Epithelial cell of esophagus (primary cell): ENCODE measurements at places on chromosomes 6 and 20.

DNA sequence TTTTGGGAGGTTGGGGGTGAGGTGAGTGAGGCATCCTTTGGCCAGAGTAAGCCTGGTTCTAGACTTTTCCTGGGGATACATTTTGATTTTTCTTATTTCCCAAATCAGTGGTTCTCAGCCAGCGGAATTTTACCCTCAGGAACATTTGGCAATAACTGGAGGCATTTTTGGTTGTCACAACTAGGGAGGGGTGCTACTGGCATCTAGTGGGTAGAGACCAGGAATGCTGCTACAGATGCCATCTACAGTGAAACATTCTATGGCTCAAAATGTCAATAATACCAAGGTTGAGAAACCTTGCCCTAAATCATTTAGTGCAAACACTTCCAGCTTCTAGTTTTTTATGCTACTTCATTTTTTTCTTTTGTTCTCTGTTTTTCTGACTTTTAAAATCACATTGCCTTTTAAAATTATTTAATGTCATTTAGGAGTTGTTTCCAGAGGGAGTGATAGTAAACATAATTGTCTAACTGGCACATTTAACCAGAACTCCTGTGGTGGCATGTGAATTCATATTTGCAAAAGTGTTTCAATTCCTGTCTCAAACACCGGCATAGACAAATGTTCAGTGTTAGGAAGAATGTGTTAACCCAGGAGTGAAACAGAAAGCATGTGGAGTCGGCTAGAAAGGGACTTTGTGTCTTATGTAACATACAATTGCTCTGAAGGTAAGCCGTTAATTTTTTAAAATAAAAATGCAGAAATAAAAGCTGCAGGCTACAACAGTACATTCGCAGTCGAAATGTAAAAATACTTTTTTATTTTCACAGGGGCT lies 59.0 kb downstream of the QRSL1 start:
- peak; percentile 6 for DNase-seq

DNA sequence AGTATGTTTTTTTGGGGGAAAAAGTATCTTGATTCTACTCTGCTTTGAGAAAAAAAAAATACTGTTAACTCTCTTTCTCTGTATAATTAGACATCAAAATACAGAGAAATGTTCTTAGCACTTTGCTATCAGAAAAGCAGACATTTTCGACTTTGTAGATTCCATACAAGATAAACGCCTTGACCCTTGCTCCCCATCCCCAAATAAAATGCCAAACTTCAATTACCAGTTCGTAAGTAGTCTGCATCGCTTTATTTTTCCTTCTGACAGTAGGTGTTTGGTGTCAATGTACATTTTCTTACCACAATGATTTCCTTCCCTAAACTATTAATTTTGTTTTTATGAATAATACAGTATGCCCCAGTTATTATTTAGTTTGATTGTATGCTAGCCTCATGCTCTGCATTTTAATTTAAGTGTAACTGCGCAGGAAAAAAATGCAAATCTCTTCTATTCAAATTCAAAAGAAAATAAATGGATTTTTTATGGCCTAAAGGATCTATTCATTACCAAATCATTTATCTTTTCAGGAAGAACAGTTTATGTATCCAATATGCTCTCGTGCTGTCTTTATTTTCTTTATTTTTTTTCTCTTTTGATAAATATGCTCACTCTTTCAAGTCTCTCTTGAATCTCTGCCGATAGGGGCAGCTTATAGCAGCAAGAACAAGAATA lies 84.8 kb upstream of the ZNF217 start:
- no peak for DNase-seq

GRCh38 chr6:154241581-154241980 lies 115.0 kb downstream of the IPCEF1 start:
- DNase-seq: no peak

- DNase-seq: peak; percentile 81
Observed at GRCh38 chr6:63904650-63905248, 269.1 kb downstream of the PHF3 start.

- DNase-seq: no peak
Observed at GRCh38 chr6:82204020-82204419, 43.5 kb downstream of the IBTK start.

- no peak for DNase-seq
Observed at GRCh38 chr6:20340068-20340848, 61.4 kb upstream of the E2F3 start.

DNA sequence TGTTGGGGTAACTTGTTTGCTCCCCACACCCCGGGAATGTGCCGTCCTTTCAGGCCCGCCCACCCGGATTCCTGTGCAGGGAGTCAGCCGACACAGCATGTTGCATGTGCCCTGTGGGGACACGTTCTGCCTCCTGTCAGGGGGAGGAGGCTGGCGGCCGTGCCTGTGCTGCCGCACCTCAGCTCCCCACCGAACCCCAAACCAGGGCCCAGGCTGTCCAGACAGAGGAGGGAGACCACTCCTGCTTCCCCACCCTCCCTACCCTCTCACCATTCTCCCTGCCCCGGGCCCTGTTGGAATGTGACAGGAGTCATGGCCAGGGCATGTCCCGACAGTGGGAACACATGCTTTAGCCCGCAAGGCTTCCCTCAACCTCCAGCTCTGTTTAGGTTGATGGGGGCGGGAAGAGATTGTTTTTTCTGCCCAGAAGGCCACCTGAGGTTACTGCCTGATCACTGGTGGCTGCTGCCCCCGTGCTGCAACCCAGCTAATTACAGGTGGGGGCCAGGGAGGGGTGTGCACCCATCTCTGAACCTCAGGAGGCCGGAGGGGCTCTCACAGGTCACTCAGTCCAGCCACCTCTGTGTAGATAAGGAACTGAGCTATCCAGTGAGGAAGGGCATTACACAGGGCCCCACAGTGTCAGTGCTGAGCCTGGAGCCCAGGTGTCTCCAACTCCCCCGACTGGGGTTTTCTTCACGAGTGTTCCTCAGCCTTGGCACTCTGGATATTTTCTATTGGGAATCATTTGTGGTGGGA lies 13.6 kb downstream of the LRRC73 start:
- peak; percentile 96 for DNase-seq

GRCh38 chr6:134405386-134406087 lies 87.6 kb upstream of the SGK1 start:
- DNase-seq: no peak

- DNase-seq: peak; percentile 69
Observed at GRCh38 chr6:25006565-25007001, 70.8 kb upstream of the RIPOR2 start.

GRCh38 chr6:138035070-138035469 lies 72.1 kb downstream of the PERP start:
- DNase-seq: peak; percentile 100

GRCh38 chr6:89921197-89921596 lies 26.9 kb downstream of the GJA10 start:
- no peak for DNase-seq

GRCh38 chr6:106628658-106629102 lies 618 bp downstream of the RTN4IP1 start:
- no peak for DNase-seq
